ENCODE measurements at places on chromosomes 11 and 22.

GRCh38 chr11:2843551-2843950, 42.0 kb downstream of the CDKN1C start:
- DNase-seq: no peak

DNA sequence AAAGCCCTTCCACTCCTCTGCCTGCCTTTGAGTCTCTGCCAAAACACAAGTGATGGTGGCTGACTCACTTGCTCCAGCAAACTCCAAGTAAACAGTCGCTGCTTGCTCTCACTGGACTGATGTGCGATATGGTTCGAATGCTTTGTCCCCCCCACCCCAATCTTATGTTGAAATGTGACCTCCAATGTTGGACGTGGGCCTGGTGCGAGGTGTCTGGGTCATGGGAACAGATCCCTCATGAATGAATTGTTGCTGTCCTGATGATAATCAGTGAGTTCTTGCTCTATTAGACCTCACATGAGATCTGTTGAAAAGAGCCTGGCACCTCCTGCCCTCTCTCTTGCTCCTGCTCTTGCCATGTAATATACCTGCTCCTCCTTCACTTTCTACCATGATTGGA, 747.9 kb downstream of the OPCML start:
- DNase-seq: no peak

DNA sequence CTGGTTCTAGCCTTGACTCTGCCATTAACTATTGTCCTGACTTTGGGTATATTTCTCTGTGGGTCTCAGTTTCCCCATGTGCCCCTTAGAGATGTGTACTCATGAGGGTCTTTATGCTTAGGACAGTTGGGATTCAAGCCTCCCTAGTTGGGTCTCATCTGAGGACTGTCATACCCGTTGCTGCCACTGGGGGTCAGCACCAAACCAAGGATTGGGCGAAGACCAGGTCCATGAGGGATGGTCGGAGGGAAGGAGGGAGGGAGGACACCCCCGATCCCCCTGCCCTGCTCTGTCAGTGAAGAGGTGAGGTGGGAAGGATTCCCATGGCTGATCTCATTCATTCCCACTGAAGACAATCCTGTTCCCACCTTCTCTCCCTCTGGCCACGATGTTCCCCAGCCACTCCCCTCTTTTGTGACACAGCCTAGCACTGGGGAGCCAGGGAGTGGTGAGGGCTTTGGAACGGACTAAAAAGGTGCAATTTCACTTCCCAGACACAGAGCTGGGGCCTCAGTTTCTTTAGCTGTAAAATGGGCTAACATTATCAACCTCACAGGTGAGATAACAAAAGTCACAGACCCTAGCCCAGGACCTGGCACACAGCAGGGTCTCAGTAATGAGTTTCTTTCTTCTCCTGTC, 12.4 kb upstream of the KLHL35 start:
- peak; percentile 72 for DNase-seq

GRCh38 chr22:24503137-24503842, 8.2 kb downstream of the UPB1 start:
- DNase-seq: peak; percentile 60

DNA sequence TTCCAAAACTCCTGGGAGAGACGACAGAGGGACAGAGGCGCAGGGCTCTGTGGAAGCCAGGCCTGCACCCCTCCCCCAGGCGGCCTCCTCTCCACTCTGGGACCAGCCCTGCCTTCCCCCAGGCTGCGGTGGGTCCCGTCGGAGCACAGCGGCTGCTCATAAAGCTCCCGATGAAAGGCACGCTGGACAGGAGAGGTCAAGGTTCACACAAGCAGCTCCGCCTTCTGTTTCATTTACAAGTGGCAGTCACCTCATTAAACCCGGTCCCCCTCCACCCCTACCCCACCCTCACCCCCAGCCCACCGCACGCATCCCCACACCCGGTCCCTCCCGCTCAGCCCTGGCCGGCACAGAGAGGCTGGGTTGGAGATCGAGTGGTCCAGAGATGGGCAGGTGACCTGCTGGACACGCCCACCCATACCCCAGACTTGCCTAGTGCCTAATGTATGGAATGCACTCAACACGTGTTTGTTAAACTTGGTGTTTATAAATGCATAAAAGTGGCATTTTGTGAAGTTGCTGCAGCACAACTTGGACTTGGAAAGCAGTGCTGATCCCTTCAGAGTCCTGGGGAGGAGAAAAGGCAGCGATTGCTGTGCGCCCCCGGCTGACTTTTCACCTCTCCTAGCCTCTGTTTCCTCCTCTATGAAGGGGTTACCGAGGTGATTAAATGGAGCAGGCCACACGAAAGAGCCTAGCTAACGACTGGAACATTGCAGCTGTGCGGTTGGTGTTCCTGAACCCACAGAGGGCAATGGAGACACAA, 26.0 kb downstream of the RPUSD4 start:
- DNase-seq: no peak

DNA sequence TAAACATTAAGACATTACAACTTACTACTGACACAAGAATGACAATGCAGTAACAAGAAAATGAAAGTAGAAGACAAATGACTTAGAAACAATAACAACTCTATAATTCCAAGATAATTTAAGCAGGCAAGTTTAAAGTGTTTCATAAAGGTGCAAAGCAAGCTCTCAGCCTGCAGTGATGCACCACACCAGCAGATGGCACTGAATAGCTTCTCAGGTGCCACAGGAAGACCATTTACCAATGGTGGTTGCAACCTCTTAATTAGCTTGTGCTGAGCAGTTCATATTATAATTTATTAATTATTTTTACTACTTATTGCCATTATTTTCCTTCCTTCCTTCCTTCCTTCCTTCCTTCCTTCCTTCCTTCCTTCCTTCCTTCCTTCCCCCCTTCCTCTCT, 60.6 kb downstream of the NXPE2 start:
- DNase-seq: peak; percentile 11

DNA sequence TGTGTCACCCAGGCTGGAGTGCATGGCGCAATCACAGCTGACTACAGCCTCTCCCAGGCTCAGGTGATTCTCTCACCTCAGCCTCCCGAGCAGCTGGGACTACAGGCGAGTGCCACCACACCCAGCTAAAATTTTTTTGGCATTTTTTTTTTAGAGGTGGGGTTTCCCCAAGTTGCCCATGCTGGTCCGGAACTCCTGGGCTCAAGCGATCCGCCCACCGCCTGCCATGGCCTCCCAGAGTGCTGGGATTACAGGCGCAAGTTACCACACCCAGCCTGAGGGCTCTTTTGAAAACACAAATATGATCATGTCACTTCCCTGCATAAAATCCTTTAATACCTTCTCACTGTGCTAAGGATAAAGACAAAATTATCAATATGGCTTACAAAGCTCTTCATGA, 88.1 kb downstream of the MAML2 start:
- DNase-seq: no peak

DNA sequence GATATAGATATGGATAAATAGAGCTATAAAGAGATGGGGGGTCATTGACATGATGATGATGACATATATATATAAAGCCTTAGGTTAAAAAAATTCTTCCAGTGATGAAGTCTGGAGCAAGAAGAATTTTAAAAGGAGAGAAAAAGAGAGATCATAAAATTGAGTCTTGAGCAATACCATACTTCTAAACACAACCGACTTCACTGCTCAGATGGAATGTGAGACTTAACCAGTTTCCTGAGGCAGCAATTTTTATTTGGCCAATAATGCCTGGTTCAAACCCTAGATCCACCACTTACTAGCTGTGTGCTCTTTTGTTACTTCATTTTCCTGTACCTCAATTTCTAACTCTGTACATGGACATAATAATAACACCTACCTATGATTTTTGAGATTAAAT, 229.5 kb downstream of the TTC28 start:
- no peak for DNase-seq

DNA sequence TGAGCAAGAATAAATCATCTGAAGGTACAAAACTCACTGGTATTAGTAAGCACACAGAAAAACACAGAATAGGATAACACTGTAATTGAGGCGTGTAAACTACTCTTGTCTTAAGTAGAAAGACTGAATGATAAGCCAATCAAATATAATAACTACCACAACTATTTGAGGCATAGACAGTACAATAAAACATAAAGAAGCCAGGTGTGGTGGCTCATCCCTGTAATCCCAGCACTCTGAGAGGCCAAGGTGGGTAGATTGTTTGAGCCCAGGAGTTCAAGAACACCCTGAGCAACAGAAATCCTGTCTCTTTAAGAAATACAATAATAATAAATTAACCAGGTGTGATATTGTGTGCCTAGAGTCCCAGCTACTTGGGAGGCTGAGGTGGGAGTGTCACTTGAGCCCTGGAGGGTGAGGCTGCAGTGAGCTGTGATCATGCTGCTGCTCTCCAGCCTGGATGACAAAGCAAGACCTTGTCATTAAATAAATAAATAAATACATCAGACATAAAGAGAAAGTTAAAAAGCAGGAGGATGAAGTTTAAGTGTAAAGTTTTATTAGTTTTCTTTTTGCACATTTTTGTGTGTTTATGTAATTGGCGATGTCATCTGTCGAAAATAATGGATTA, 390.6 kb downstream of the DYNC2H1 start:
- DNase-seq: no peak

GRCh38 chr11:130578738-130579368, 130.4 kb downstream of the ADAMTS15 start:
- no peak for DNase-seq

GRCh38 chr22:28507896-28508295, 171.7 kb downstream of the TTC28 start:
- DNase-seq: no peak

- DNase-seq: peak; percentile 16
These were observed 846.4 kb downstream of the DLG2 start for GRCh38 chr11:84780689-84781293.

DNA sequence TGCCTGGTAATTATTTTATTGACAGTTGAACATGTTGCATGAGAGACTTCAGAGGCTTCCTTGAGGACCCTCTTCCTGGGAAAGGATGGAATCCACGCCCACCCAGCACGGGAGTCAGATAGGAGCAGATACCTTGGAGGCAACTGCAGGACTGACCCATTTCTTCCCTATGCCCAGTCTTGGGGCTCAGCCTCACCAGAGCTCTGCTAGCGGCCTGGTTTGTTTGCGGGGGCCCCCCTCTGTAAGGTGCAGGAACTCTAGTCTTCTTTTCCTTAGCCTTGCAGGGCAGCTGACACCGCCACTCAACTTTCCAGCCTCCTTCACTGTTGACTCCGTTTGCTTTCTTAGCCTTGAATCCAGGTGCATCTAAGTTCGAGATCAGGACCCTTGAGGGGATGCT, 1032.8 kb downstream of the BRD1 start:
- no peak for DNase-seq
